Glutamatergic neuron (in vitro differentiated cells): ENCODE measurements at places on chromosomes 6 and 20.

- DNase-seq, result no peak
Observed at GRCh38 chr6:36649701-36650484, 28.6 kb upstream of the CDKN1A start.

DNA sequence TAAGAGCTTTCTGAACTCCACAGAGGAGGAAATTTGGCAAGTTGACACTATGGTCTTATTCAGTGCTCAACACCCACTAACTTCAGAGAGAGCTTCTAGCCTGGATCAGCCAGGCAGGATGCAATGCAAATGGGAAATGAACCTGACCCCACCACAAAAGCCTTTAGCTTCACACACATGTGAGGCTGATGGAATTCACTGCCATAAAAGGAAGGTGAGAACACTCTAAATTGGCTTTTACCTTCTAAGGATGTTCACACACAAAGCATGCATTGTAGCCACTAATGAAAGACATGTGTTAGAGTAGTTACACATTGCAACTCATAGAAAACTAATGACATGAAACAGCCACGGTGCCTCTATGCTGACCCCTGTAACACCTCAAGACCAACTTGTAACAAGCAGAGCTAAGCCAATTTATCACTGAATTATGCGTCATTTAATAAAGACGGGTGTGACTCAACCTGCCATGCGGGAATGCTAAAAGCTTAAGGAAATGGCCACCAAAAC is 262.1 kb downstream of the HACE1 start:
- DNase-seq, result no peak

- no peak for DNase-seq
Observed at GRCh38 chr20:4886771-4887527, 114.4 kb downstream of the SLC23A2 start.

- no peak for DNase-seq
Observed at GRCh38 chr6:110705543-110705942, 109.7 kb downstream of the CDK19 start.

DNA sequence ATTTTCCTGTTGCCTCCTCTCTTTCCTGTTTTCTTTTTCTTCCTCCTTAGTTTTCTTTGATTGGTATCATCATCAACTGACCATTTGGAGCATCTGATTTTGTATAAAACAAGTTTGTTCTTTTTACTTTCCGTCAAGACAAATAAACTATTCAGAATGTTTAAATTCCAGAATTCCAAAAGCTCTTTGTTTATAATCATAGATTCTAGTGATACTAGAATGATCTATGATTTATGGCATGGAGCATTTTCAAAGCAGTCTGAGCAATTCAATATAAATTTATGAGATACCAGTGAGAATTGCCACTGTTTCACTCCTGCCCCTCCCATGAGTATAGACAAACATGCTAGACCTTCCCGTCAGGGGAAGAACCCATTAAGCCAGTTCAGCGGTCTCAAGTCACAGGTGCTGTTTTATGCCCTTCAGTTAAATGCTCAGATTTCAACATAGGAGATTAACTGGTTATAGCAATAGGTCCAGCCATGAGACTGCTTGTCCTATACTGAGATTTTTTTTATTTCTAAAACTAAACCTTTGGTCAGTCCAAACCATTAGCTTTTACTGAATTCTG is 60.7 kb downstream of the GRIK2 start:
- no peak for DNase-seq

DNA sequence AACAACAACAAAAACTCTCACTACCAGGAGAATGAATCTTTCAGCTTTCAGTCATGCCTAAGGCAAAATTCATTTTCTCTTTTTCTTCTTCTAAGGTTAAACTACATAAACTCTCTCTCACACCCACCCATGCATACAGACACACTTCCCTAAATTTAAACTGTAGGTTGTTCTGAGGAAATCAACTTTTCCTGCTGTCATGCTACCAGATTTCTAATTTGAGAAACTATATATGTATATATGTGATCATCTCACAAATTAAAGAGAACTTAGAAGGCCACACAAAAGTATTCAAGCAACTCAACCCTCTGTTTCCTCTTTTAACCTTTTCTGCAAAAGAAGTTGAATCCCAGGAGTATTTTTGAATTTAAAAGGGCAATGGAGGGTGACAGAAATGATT is 532.5 kb downstream of the KIF16B start:
- no peak for DNase-seq

DNA sequence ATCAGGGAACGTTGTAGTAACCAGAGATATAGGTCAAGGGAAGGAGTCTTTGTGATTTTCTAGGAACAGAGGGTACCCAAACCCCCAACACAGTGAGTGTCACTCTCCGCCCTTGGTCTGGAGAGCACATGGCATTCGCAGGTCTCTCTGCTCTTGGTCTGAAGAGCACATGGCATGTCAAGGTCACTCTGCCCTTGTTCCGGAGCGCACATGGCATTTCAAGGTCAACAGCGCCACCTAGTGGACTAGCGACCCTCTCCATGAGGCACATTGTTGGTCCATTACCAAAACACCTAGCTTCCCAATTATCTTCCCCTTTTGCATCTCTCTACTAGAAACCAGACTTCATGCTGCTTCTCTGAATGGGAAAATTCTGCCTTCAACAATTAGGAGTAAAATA is 260.0 kb downstream of the C6orf118 start:
- peak; percentile 82 for DNase-seq

- no peak for DNase-seq
Observed at GRCh38 chr6:34206726-34207125, 29.9 kb upstream of the HMGA1 start.

GRCh38 chr20:53100476-53100911 is 128.3 kb downstream of the TSHZ2 start:
- DNase-seq, result no peak

DNA sequence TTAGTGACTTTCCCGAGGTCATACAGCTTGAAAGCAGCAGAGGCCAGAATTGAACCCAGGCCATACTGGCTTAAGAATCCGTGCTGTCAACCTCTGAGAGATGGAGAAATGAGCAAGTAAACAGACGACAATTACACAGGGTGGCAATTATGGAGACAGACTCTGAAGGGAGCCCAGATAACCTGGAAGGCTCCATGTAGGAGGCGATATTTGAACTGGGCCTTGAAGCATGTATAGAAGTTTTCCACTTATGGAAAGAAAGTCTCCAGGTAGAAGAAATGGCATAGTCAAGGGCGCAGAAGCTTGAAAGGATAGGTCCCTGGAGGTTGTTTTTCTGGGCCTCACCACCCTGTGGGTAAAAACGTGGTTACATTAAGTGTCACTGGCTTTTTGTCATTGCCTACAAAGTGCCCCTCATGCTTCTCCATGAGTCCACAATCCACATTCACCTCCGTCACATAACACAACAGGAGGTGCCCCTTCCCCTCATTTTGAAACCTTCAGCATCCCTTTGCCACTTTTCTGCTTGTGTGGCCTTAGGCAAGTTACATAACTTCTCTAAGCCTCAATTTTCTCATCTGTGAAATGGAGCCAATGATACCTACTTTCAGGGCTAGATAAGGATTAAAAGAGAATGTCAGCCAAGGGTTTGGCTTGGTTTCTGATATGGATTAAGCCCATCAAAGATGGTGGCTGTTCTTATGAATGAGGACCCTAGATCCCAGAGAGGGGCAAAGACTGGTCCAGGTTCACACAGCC is 5.9 kb upstream of the BPI start:
- no peak for DNase-seq

GRCh38 chr6:42510795-42511194 is 53.0 kb upstream of the UBR2 start:
- DNase-seq, result no peak

- peak; percentile 25 for DNase-seq
Observed at GRCh38 chr6:136326038-136326553, 36.5 kb upstream of the BCLAF1 start.

GRCh38 chr6:110265273-110265672 is 85.0 kb downstream of the CDC40 start:
- no peak for DNase-seq

GRCh38 chr6:51644426-51644825 is 443.0 kb downstream of the PKHD1 start:
- no peak for DNase-seq

DNA sequence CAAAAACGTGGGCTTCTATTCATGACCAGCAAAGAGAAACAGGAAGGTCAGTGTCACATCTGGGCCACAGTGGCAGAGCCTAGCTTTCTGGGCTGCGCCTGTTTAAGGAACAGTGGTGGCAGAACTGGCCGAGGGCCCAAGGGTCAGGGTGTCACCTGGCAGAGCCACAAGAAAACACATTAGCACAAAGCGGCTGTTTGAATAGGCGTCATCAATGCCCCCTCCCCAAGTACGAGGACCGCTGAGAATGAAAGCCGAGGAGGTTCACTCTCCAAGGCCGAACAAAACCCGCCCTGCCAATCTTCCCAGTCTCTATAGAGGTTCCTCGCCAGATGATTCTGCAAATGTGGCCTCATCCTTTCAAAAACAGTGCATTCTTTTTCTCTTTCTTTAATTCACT is 125.2 kb upstream of the TRAF3IP2 start:
- no peak for DNase-seq

- DNase-seq, result no peak
Observed at GRCh38 chr6:75094614-75095200, 111.1 kb downstream of the COL12A1 start.

- no peak for DNase-seq
Observed at GRCh38 chr6:67449602-67450001, 1185.5 kb upstream of the ADGRB3 start.

DNA sequence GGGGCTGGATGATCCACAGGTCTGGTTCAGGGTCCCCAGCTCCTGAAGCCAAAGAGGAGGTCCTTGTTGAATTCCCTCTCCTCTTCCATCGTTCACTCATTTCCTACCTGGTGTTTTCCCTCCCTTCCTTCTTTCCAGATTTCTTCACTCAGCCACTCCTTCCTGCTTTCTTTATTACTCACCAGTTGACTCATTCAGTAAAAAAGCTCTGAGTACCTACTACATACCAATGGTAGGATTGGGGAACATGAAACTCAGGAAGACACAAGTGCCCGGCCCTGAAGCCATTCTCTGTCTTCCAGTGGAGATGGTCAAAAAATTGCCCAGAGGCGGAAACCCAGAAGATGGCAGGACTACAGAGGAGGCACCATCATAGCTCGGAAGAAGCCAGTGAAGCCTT is 11.9 kb upstream of the NSFL1C start:
- DNase-seq, result no peak

DNA sequence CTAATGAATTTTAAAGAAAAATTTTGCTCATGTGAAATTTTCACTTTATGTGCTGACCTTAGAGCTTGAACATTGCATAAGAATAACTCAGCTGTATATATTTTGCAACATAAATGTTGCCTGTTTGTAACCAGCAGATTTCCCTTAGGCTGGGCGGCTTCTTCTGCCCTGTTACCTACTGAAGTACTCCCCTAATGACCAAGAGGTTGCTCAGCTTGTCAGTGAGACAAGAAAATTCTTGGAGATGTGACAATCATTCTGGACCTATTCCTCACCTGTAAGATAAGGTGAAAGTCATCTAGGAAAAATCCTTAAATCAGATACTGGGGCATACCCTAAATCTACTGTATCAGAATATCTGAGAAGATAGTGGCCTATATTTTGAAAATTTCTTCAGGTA is 1061.7 kb downstream of the KIF16B start:
- DNase-seq, result no peak

DNA sequence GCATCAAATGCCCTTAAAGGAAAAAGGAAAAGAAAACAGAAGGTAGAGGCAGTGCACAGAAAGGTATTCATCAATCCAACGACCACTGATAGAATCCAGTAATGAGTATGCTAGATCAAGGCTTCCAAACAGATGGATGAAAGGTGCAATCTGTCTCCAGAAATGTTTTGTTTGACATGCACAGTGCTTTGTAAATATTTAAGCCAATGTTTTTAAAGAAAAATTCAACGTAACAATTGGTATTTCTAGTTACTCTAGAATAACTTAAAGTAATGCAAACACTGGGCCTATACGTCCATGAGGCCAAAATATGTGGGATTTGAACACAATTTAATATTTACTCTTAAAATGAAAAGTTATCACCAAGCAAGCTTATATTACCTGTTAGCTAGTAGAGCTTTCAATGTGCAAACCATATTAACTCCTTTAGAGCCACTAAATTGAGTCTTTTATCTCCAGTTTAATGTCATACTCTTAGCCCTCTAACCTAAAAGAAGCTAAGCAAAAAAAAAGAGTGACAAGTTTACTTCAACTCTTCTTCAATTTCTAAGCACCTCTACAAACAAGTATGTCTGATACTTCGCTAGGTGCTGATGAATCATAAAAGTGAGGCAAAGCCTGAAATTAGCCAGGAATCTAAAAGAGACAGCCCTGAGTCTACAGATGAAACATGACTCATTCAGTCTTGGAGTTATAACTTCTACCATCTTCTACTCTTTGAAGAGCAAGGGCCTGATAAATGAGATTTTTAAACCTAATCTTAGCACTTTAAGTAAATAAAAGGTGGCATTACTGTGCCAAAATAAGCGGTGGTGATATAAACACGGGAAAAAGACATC is 169.8 kb downstream of the PTPRK start:
- no peak for DNase-seq

GRCh38 chr6:3032986-3033385 is 33.3 kb downstream of the NQO2 start:
- no peak for DNase-seq

- DNase-seq, result no peak
Observed at GRCh38 chr6:32940656-32941213, at the start of gene HLA-DMB. TSS of gene HLA-DMB (minus strand) at chr6:32941028. CDS start at chr6:32940807, 221 bp downstream.

DNA sequence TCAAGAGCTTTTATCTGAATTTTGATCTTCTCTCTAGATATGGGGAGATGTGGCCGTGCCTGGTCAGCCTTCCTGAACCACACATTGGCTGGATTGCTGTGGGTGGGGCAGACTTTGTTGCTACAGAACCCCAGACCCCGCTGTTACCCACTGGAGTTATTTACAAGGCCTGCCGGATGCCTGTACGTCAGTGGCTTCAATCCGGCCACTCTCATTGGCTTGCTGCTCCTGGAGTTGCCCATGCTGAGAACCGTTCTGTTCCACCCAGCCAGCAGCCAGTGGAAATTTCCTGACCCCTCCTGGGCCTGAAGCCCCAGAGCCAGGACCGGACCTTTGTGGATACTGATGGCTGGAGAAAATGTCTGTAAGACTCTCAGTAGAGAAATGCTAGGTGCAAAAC is 101.9 kb downstream of the TFAP2C start:
- DNase-seq, result no peak

- DNase-seq, result no peak
Observed at GRCh38 chr6:142851601-142852000, 93.4 kb downstream of the HIVEP2 start.

DNA sequence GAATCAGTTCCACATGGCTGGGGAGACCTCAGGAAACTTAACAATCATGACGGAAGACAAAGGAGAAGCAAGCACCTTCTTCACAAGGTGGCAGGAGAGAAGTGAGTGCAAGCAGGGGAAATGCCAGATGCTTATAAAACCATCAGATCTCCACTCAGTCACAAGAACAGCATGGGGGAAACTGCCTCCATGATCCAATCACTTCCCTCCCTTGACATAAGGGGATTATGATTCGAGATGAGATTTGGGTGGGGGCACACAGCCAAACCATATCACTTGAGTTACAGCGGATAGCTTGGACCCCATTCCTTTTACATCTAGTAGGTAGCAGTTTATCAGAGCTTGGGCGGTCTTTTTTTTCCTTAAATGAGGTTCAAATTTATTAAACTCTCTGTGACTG is 19.1 kb downstream of the AFDN start:
- DNase-seq, result no peak
